ENCODE measurements at places on chromosomes 5 and 9.

DNA sequence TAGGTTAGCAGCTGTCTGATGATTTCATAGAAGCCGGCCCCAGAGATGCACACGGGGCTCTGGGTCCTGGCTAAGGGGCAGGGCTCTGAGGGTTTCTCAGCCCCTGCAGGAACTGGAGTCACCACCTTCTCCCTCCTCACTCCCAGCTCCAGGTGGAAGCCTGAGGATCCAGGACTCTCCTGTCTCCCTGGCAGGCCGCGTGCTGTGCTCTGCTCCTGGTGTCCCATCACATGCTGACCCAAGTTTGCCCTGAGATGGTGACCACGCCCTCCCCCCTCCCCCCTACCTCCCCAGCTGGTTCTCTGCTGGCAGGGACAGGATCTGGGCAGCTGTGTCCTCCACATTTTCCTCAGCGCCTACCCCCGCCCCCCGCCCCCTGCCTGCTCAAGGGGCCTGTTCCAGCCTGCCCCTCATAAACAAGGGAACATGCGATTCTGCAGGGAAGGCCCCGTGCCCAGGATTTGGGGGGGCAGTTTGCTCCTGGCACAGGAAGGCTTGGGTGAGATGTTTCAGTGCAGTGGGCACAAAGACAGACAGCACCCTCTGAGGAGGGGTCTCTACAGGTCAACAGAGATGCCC is 87.4 kb downstream of the PSD2 start:
- DNase-seq, result peak; percentile 50

DNA sequence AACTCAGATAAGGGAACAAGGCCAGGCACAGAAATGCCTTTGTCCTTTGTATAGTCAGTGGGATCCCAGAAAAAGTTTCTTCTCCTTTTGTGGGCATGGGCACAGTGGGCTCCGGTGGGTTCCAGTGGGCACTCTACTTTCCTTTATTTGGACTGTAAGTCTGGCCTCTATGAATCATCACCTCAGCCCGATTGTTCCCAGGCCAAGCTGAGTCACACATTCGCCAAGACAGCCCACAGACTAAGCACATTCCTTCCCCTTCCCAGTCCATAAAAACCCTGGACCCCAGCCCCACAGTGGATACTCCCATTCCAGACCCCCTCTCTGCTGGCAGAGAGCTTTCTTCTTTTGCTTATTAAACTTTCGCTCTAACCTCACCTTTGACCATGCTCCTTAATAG is 165.0 kb downstream of the FBXL17 start:
- DNase-seq, result no peak

DNA sequence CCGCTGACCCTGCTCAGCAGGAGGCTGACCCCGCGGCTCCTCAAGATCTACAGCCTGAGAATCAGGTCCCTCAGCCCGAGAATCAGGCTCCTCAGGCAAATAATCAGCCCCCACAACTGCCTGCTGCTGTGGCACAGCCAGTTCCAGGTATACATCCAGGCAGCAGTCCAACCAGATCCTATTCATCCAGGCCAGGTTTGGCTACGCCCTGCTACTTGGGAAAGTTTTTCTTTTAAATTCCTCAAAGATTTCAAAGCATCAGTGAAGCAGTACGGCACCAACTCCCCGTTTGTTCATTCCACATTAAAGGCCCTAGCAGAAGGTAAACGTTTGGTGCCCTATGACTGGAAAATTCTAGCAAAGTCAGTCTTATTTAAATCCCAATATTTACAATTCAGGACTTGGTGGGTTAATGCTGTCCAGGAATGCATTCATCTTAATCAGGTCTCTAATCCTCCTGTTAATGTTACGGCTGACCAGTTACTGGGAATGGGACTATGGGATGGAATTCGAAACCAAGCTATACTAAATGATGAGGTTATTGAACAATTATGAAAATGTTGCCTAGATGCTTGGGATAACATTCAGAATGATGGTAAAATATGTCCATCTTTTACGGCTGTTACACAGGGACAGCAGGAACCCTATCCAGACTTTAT is 102.3 kb downstream of the SYK start:
- no peak for DNase-seq

DNA sequence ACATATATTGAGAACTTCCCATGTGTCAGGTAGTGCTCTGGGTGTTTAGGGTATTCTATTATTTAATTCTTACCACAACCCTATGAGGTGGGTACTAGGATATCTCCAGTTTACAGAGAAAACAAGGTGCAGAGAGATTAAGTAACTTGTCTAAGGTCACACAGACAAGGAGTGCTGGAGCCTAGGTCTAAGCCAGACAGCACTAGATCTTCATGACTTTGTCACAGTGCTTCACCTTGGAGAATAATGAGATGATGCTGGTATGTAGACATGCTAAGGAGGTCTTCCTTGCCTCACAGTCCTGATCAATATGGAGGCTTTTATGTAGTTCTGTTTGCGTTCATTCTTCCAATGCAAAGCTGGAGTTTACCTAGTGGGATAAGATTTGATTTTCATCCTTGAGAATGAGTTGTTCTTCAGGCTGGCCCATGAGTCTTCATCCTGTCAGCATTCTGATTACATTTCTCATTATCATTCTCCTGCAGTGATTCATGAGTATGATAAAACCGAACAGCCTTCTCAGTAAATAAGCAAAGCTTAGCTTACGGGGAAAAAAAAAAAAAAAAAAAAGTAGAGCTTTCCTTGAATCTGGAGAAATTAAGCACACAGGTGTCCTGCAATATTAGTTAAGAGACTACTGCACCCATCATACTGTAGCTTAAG is 176.3 kb downstream of the C9orf152 start:
- DNase-seq, result no peak

DNA sequence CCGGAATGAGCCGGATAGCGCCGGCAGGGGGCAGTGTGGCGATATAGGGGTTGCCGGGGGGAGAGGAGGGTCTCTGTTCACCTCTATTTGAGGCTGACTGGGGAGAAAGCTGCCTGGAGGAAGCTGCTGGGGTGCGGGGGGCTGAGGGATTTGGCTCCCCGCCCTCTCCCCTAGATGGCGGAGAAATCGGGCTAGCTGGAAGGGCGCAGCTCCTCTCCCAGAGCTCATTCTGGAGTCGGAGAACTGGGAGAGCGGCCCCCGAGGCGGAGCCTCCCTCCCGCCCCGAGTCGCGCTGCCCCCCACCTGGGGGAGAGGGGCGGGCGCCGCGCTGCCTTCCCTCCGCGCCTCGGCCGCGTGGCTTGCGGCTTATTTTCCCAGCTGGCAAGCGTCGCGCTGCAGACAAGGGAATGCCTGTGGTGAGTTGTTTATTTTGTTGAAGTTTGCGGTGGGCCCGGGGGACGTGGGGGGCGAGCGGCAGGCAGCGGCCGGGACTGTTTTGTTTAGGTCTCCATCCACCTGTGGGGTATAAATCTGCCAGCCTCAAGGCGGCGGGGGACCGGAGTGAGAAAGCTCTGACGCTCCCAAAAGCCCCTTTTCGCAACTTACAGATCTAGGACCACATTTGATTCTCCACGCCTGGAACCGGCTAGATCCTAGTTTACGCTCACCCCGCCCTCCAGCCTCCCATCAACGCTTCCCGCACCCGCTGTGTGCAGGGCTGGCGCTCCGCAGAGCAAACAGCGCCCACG is 4.1 kb upstream of the RGMB start:
- DNase-seq, result peak; percentile 94

DNA sequence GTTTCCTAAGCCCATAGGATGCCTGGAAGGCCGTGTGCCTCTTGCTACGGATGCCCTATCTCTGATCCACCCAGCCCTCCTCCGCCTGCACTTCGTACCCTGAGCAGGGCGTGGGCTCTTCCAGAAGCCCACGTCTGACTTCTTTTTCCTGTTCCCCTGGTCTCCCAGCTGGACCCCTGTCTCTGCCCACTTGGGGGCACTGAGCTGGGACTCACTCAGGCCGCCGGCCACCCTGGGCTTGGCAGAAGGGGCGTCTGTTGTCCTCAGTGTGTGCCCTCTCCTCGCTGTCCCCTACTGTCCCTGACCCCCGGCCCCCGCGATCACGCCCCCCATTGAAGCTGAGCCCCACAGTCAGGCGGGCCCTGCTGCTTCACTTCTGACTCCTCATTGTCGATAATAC is 22.0 kb upstream of the RXRA start:
- DNase-seq, result no peak

- no peak for DNase-seq
Measured at GRCh38 chr5:59600998-59601397, 292.5 kb downstream of the PDE4D start.

- no peak for DNase-seq
Measured at GRCh38 chr5:36239370-36240293, 2.1 kb downstream of the NADK2 start.

DNA sequence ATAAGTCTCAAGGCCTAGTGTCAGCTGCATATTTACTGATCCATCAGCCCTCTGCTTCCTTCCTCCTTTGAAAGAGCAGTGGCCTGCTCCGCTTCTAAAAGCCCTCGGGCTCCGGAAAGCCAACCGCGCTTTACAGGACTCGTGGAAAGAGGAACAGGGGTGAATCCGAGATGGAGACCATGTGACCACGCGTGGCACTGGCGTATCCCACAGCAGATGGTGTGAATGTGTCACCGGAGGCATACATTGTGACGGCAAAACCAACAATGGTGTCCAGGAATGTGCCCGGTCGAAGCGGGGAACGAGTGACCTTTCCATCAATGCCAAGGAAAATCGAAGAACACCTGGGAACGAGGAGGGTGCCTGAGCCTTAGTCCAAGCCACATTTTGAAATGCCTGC is 484.6 kb downstream of the SPATA31A7 start:
- no peak for DNase-seq

GRCh38 chr5:51225789-51226742 is 157.2 kb upstream of the ISL1 start:
- DNase-seq, result peak; percentile 10

DNA sequence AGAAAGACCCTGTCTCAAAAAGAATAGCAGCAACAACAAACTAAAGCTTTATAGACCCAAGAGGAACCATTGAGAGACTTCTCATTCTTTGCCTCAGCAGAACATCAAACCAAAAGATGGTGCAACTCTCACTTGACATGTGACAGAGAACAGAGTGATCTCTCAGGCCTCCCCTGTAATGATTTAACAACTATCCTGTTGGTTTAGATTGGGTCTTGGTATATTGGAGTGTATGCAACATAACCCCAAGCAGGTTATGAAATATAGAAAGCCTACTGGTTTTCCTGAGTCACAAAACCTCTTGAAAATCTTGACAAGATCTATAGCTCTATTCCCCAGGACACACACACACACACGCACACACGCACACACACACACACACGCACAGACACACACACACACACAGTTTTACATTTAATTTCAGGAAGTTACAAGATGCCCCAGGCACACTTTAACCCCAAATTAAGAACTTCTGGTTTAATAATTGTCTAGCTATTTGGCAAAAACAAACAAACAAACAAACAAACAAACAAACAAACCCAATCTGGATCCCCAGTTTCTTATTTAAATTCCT is 6.5 kb upstream of the FGF1 start:
- DNase-seq, result no peak

DNA sequence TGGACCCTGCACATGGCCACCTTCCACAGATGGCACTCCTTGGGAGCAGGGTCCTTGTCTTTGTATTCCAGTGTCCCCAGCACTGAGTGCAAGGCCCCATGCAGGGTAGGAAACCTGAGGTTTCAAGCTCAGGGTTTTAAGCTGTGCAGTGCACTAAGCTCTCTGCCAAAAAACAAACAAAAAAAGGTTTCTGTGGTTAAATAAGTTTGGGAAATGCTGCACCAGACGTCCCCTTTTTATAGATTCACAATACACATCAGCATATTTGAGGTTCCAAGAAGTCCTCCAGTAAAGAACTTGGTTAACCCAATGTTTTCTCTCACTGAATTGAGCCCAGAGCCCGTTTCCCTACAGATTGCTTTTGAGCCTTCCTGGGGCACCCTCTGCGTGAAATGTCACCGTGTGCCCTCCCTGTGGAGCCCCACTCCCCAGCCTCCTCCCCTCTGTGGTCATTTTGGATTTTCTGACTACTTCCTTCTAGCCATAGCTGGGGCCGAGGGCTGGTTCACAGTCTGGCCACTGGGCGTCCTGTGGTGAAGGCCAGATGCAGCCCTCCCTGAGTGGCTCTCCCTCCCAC is 17.1 kb downstream of the DELE1 start:
- DNase-seq, result peak; percentile 4

DNA sequence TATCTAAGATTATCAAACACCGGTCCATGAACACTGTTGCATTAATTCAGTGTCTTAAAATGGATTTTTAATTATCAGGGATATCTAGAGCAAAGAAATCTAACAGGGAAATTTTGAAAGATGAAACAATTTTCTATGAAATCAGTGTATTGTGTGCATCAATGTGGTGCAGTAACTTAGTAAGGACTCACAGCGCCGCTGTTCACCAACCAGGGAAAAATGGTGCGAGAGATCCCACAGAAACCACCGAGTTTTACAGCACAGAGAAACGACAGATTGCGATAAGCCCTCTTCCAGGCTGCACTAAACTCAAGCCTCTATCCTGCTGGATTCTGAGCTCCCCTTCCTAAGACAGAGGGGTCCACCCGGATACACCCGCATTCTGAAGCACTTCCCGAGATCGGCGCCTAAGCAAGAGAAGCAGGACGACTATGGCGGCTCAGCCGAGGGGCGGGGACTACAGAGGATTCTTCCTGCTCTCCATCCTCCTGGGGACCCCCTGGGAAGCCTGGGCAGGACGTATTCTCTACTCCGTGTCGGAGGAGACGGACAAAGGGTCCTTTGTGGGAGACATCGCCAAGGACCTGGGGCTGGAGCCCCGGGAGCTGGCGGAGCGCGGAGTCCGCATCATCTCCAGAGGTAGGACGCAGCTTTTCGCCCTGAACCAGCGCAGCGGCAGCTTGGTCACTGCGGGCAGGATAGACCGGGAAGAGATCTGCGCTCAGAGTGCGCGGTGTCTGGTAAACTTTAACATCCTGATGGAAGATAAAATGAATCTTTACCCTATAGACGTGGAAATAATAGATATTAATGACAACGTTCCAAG is at the start of gene PCDHGA7:
Gene PCDHGA7, plus strand, starts transcription at position 274 of the 826 bp plus-strand sequence. Its CDS starts 158 bp downstream, at position 432.
- no peak for DNase-seq

- no peak for DNase-seq
Measured at GRCh38 chr5:112237456-112237855, 181.6 kb downstream of the EPB41L4A start.

- no peak for DNase-seq
Measured at GRCh38 chr5:163578652-163579051, 73.2 kb downstream of the MAT2B start.

Measured in eye (tissue), 1 donor.